Hippocampal formation (tissue), 2 donors: ENCODE measurements at places on chromosomes 5 and 9.

- DNase-seq: no peak
Measured at GRCh38 chr5:172463031-172463430, 8.7 kb upstream of the SH3PXD2B start.

GRCh38 chr9:115155037-115155436 lies 37.1 kb upstream of the TNC start:
- DNase-seq: no peak

GRCh38 chr5:172506251-172506650 lies 51.9 kb upstream of the SH3PXD2B start:
- no peak for DNase-seq

DNA sequence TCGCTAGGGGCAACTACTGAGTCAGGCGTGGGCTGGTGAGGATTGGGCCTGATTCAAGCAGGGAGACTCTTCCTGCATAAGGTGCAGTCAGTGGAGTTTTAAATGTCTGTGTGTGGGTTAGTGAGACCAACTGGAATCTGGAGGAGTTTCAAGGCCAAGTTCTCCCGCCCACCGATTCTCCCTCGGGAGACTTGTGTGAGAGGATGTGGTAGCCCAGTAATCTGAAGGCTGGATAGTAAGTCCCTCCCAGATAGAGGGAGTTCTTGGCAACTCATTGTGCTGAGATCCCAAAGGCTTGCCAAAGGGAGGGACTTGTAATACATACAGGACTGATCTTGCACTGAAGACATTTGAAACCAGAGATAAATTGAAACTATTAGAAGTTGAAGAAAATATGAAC lies 51.8 kb downstream of the WDR36 start:
- no peak for DNase-seq

DNA sequence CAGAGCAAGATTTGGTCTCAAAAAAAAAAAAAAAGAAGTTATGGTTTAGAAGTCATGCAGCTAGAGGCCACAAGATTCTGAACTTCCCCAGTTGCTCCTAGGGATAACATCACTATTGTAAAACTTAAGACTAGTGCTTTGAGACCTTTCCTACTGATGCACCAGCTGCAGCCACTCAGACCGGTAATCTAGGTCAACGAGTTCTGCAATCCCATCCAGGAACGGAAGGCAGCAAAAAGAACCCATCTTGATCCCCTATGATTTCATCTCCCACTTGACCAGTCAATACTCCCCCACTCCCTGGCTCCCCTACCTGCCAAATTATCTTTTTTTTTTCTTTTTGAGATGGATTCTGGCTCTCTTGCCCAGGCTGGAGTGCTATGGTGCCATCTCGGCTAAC lies 46.9 kb upstream of the TTC39B start:
- DNase-seq: no peak

DNA sequence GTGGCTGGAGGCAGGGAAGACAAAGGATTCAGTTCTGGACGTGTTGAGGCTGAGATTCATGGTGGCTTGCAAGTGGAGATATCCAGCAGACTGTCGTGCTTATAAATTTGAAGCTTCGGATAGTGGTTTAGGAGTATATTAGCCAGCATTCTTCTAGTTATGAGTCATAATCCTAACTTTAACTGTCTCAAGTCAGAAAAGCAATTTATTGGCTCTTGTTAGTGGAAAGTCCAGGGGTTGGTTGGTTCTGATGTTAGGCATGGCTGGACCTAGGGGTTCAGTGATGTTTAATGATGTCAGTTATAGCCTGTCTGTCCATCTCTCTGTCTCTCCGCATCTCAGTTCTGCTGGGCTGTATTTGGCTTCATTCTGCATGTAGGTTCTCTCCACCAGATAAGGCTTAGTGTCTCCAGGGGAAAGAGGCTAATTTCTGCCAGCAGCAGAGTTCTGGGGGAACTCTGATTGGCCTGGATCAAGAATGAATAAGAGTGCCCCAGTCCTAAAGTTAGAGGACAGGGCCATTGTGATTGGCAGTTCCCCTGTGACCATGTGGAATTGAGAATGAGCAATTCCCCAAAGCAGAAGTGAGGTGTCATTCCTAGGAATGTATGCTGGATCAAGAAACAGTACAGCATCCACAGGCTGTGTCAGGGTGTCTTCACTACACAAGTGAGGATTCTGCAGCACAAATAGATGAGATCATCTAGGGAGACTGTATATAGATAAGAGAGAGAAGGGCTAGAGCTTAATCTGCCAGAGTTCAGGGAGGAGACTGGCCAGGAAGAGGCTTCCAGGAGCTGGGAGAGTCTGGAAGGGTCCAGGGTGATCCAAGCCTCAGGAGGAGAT lies 72.9 kb upstream of the SHB start:
- no peak for DNase-seq

- DNase-seq: no peak
Measured at GRCh38 chr9:104091116-104091515, 3.0 kb upstream of the SMC2 start.

GRCh38 chr5:150075806-150076205 lies 10.5 kb downstream of the CSF1R start:
- no peak for DNase-seq

DNA sequence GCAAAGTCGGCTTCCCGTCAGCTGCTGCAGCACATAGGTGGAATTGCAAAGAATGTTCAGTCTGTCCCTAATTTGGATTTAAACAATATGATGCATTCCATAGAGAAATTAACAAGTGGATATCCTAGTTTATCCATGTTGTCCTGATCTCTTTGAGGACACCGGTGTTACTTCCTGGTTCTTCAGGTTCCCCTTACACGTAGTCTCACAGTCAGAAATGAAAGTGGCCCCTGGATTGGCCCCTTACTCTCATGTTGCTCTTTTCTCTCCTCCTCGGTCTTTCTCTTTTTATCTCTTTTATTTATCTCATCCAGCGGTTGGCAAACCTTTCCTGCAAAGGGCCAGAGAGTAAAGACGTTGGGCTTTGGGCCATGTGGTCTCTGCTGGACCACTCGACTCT lies 265.1 kb downstream of the GAS1 start:
- no peak for DNase-seq

DNA sequence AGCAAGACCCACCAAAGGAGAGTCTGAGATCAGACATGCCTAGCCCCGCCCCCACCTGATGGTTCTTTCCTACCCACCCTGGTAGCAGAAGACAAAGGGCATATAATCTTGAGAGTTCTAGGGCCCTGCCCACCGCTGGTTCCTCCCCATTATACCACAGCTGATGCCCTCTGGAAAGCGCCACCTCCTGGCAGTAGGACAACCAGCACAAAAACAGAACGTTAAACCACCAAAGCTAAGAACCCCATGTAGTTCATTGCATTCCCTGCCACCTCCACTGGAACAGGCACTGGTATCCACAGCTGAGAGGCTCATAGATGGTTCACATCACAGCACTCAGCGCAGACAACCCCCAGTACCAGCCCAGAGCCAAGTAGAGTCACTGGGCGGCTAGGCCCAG lies 81.2 kb upstream of the TRPC7 start:
- no peak for DNase-seq

DNA sequence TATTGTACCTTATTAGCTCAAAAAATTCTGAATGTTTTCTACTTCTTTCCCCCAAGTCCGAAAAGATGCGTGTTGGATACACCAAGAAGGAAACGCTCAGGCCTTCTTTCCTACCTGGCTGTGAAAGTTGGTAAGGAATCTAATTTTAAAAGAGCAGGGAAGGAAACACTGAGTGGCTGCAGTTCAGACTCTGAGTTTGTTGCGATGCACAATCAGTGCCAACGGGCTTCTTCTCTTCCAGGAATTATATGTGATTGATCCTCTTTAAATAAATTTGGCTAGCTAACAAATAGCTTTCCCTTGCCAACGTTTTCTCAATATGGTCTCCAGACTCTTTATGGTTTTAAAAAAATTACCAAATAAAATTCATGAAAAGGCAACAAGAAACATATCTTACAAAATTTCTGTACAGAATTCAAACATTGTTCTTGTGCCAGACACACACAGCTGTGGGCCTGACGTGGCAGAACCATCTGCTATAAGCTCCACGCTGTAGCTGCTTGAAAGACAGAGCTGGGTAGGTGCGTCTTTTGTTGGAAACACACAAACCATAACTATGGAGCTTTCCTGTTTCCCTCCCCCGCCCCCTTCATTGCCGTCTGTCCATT lies 493.1 kb downstream of the ZNF608 start:
- DNase-seq: peak; percentile 39

GRCh38 chr5:147892696-147893296 lies 13.5 kb downstream of the C5orf46 start:
- no peak for DNase-seq

GRCh38 chr9:78805771-78806170 lies 508.8 kb downstream of the PSAT1 start:
- no peak for DNase-seq

DNA sequence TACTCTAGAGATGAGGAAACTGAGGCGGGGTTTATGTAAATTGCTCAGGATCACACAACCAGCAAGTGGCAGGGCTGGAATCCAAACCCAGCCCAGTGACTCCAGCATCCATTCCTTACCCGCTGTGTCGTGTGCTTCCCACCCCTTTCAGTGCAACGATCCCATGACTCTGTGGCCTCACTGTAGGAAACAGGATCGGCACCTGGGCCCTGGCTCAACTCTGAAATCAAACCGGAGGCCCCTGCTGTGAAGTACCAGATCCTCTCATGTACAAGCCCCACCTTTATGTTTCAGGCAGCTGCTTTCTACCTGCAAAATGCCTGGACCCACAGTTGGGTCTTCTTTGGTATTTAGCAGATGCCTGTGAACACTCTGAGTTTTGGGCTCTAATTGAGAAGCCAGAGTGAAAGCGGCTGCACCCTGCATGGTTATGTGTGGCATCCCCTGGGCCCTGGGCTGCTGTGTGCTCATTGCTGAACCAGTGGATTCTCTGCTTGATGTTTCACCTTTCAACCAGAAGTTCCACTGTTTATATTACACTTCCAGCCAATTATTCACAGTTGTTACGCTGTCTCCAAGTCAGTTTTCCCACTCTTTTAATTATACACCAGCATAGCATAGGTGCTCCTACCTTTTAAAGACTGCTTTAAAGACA lies 36.7 kb downstream of the ABLIM3 start:
- no peak for DNase-seq

DNA sequence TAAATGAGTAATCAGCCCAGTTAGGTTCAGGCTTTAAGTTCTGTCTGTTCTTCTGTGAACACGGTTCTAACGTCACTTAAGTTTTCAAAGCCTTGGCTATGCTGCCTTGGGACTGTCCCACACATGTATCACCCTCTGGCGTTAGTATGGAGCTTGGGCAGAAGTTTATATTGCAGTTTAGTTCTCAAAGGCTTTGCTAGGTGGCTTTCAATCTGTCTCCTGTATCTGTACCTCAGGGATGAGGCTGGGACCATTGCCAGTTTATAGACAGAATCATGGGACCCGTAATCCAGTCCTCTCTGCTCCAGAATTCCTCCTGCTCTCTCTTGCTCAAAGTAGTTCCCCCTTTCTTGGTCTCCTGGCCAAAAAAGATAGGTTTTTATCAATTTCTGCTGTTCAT lies 12.1 kb downstream of the C9orf40 start:
- no peak for DNase-seq

GRCh38 chr9:38006163-38006562 lies 62.9 kb downstream of the SHB start:
- DNase-seq: no peak

- DNase-seq: no peak
Measured at GRCh38 chr5:11584017-11584416, 320.2 kb downstream of the CTNND2 start.

- no peak for DNase-seq
Measured at GRCh38 chr5:148734518-148734917, 80.2 kb upstream of the HTR4 start.

DNA sequence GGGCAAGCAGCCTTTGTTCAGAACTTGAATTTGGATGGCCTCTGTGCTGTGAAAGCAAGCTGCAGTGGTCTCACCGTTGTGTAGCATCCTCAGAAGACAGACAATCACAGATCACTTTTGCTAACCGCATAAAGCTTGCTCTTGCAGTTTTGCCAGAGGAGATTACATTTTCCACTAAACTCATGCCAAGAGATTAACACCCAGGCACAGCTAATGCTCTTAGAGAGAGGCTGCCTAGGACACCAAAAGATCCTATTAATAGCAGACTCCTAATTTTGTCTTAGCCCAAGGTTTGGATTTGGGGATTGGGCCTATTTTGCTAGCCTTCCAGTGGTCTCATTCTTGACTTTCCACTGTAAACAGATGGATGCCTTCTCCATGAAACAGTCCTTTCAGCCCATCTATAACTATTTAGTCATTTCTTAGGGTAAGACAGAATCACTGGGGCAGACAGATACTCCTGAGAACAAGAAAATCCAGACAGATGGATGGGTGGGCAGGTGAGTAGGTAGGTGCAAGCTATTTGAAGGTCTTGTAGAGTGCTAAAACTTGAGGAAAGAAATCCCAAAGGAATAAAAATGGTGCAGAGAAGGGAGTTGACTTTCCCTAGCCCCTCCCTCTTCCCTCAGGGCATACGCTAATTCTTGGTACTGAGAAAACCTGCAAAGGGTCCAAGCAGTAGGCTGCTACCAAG lies 506.2 kb downstream of the SPOCK1 start:
- no peak for DNase-seq

DNA sequence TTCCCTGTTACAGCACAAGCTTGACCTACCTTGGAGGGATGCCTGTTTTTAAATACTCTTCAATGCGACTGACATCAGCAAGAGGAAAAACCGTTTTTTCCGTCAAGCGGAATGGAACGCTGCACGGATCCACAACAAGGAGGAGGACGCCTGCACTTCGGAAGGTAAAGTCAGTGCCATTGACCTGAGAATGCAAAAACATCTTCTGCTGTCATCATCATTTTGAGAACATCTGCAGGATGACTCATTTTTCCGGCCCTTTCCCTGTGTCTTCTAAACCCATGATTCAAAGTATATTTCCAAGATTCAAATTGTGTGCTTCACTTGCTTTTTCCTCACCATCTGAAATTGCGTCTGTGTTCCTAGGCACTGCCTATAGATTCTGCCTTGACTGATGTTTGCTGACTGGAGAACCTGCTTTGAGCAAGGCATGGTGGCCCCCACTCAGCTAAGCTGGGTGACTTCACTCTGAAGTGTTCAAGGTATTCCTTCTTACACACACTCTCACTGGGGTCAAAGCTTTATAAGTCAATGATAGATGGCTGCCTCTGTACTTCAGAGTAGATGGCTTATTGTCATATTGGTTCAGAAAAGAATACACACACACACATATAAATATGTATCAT lies 78.1 kb downstream of the CEMIP2 start:
- DNase-seq: no peak

DNA sequence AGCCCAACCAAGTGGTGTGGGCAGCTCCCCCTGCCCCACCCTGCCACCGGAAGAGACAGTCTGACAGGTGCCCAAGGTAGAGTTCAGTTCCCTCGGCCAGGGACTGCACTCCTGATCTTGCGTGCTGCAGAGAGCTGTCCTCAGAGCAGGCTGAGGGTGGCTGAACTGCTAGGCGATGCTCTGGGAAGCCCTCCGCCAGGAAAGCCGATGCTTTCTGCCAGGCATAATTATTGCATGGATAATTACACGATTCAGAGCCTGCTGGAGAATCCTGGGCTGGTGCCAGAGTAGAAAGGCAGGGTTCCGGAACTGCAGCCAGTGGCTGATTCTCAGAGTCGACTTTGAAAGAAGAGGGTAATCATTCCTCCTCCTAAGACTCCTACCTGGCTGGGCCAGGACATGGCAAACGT lies 19.3 kb downstream of the KCNIP1 start:
- DNase-seq: peak; percentile 50
